Astrocyte (in vitro differentiated cells and primary cell): ENCODE measurements at places on chromosomes 11 and 22.

- no peaks in the 10 kb centered on the region for H3K27me3 ChIP-seq
- H3K27ac ChIP-seq: no peak overlapping the region
- no peaks in the 10 kb centered on the region for H3K4me1 ChIP-seq
- no peak for DNase-seq
Measured at GRCh38 chr11:36000616-36001190, 56.8 kb downstream of the LDLRAD3 start.

- H3K4me3 ChIP-seq: no peak overlapping the region
- no peaks in the 10 kb centered on the region for H3K27me3 ChIP-seq
- H3K27ac ChIP-seq: no peak overlapping the region
- H3K4me1 ChIP-seq: no peaks in the 10 kb centered on the region
Measured at GRCh38 chr22:49046546-49047361, 780.9 kb downstream of the BRD1 start.

GRCh38 chr11:129596351-129596750, 219.3 kb upstream of the TMEM45B start:
- peaks cover 4% of the 10 kb centered on the region for H3K27me3 ChIP-seq
- H3K27ac ChIP-seq: no peak overlapping the region
- H3K4me1 ChIP-seq: no peaks in the 10 kb centered on the region
- no peak for DNase-seq
- H3K36me3 ChIP-seq: no peaks in the 10 kb centered on the region

GRCh38 chr11:79481795-79482194, 41.0 kb upstream of the TENM4 start:
- H3K4me3 ChIP-seq: no peak overlapping the region
- H3K36me3 ChIP-seq: no peaks in the 10 kb centered on the region
- H3K27ac ChIP-seq: no peak overlapping the region
- no peaks in the 10 kb centered on the region for H3K4me1 ChIP-seq
- no peak for DNase-seq
- H3K27me3 ChIP-seq: peaks cover 8% of the 10 kb centered on the region

DNA sequence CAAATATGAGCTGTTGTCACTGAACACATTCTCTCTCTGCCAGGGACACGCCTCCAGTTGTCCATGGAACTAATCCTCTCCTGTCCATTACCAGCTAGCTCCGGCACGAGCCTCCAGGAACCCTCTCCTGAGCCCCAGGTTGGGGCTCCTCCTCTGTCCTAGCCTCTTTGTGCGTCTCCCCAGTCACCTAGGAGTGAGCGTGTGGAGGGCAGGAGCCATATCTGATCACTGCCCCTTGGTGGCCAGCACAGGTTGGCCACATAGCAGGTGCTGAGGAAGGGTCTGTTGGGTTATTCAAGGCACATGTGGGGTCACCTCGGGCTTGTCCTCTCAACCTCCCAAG, 2.5 kb downstream of the SYVN1 start:
- no peak for DNase-seq
- no peak overlapping the region for H3K27ac ChIP-seq
- H3K27me3 ChIP-seq: no peaks in the 10 kb centered on the region
